NCI-H1417 treated with DMSO at 0.1 percent for 48 hours (cell line): ENCODE measurements at places on chromosomes 12 and 14.

- no peak for DNase-seq
These were observed 63.7 kb downstream of the DIP2B start for GRCh38 chr12:50568338-50569091.

- no peak for DNase-seq
These were observed 35.9 kb downstream of the SLC4A8 start for GRCh38 chr12:51460519-51460918.

DNA sequence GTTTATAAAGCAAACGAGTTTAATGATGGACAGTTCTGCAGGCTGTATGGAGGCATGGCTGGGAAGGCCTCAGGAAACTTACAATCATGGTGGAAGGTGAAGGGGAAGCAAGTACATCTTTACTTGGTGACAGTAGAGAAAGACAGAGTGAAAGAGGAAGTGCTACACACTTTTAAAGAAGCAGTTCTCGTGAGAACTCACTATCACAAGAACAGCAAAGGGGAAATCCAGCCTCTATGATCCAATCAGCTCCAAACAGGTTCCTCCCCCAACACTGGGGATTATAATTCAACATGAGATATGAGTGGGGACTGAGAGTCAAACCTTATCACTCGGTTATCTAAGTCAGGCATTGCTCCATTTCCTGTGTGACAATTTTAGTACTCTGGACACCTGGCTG is 189.9 kb upstream of the CNTN1 start:
- no peak for DNase-seq

GRCh38 chr12:24996820-24997219 is 47.9 kb upstream of the BCAT1 start:
- DNase-seq, result no peak

GRCh38 chr14:82190742-82191141 is 657.1 kb upstream of the SEL1L start:
- DNase-seq, result no peak

- DNase-seq, result no peak
These were observed 26.6 kb downstream of the ETV6 start for GRCh38 chr12:11676052-11676451.

- no peak for DNase-seq
These were observed 64.8 kb downstream of the HECTD4 start for GRCh38 chr12:112317481-112317880.

- no peak for DNase-seq
These were observed 38.1 kb upstream of the IL22 start for GRCh38 chr12:68291396-68292036.
